H54 (cell line): ENCODE measurements at places on chromosomes 7 and 10.

DNA sequence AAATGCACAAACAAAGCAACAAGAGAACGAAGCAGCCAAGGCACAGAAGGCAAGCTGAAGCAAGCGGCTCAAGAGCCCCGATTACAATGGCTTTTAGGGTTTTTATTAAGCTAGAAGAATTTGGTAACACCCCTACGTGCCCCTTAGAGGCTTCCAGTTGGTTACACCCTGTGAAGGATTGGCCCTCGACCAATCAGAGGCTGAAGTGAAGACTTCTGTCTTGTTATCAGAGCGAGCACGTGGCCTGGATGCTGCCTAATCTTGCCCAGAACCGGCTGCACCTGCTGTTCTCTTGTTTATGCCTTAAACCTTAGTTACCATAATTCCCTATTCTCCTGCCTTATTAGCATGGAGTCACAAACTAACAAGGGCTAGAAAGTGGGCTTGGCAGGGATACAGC is 21.4 kb downstream of the KCNK18 start:
- no peak for DNase-seq

DNA sequence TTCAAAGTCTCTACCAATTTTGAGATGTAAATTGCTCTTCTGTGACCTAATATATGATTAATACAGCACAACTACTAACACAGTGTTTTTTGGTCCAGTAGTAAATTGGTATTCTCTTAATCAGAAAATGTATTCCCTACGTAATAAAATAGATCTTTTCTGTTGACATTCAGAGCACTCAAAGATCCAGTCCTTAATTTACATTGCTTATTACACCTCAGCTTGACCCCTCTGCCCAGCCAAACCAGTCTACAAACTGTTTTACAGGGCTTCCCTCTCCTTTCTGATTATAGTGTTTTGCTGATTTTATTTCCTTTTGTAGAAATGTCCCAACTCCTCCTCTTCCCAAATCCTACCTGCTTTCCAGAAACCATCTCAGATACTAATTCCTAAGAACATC is 293.4 kb downstream of the PRKG1 start:
- DNase-seq, result no peak

DNA sequence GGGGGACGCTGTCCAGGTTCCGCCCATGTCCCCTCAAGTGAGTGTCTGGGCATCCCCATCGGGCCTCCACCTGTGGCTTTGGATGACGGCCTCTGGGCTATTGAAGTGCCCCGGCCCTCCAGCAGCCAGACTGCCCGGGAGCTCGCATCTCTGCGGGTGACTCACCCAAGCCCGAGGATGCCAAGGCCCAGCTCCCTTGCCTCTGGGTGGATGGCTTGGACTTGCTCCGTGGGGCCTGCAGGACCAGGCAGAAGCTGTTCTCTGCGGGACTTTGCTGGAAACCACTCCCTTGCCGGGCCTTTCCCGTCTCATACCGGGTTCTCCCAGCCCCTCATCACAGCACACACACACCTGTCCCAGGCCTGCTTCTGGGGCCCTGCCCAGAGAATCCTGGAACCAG is 22.4 kb downstream of the DPYSL4 start:
- peak; percentile 88 for DNase-seq

- peak; percentile 9 for DNase-seq
These were observed 157.3 kb downstream of the CTTNBP2 start for GRCh38 chr7:117715784-117716445.

DNA sequence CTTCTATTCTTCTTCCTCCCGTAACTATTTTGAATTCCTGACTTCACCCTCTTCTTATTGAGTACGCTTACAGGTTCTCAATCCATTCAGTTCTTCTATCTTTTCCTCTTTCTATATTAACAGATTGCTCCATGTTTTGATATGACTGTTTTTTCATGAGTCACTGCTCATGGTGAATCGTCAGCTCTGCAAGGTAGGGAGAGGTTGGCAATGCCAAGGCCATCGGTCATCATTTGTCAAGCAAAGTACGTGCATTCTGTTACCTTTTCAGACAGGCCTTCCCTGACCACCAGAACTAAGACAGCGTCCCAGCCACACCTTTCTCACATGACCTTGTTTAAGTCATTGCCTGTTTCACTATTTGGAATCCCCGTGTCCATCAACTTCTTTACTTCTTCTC is 1001.9 kb upstream of the SORCS1 start:
- no peak for DNase-seq

DNA sequence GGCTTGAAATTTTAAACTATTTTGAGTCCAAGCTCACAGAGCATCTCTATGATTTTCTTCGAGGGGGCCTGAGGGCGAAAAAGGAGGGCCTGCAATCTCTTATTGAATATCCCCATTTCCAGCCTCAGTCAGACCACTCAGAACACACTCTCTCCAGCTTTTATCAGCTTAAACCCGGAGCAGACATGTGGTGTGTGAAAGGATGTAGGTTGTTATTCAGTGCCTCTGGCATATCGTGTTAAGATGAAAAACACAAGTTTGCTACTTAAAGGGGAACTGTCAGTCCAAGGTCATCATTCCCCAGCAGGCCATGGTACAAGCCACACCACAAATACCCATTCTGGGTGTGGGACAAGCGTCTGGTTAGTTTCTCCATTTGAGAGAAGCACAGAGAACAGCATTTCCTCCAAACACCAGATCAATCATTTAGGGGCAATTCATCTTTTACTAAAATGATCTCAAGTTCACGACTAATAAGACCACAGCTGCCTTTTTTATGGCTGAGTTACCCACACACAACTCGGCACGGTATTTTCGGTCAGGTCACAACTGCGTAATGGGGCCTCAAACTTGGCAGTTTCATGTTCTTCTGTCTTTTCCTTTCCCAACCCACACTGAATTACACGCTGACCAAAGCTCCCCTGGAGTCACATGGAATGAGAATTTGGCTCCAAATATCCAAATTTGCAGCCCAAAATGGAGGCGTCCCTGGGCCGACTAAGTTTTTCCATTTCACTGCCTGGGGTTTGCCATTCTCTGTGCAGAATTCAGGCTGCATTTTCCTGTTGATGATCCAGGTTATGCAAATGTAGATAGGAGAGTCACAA is 188.4 kb downstream of the SEM1 start:
- DNase-seq, result no peak

GRCh38 chr10:29263506-29263905 is 25.4 kb upstream of the LYZL1 start:
- DNase-seq, result no peak

DNA sequence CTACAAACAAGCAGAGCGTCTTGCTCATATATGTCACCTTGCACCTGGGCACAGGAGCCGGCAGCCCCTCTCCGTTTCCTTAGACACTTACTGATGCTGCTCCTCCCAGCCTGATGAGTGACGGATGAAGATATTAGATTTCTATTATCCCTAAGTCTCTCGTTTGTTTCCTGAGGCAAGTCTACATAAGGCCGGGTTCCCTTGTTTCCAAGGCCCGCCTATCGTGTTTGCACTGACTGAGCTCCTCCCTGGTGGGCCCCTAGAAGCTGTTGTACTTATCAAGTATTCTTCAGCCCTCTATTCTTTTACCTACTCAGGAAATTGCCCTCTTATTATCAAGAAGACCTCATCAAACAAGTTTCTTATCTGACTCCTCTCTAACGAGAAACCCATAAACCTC is 18.5 kb downstream of the SH3PXD2A start:
- no peak for DNase-seq

DNA sequence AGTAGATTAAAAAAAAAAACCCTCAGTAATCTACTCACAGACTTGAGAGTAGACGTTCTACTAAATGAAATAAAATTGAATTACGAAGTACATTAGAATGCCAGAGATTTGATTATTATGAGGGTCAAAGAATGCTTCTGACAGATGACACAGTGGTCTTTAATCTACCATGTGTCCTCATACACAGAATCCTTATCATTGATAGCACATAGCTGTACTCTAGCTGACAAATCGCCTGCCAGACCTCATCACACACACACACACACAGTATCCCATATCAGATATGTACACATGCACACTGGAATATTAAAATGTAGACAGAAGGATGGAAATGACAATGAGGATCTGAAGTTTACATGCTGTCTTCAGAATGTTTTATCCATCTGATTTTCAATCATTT is 104.6 kb downstream of the SORCS1 start:
- no peak for DNase-seq

- DNase-seq, result no peak
These were observed 299.9 kb downstream of the GRID1 start for GRCh38 chr10:86066696-86067095.

- no peak for DNase-seq
These were observed 100.5 kb downstream of the GTF2IRD1 start for GRCh38 chr7:74554178-74554577.

DNA sequence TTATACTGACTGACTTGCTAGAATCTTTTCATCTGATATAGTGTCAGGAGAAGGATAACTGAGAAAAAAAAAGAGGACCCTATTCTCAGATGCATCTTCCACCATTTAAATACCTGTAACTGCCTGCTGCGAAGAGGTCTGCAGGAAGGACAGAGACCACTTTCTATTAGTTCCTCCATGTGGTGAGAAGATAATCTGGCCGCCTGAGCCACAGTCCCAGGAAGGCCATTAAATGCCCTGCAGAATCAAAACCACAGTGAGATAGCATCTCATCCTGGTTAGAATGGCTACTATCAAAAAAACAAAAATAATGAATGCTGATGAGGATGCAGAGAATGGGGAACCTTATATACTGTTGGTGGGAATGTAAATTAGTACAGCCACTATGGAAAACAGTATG is 19.9 kb upstream of the IFIT1B start:
- no peak for DNase-seq

DNA sequence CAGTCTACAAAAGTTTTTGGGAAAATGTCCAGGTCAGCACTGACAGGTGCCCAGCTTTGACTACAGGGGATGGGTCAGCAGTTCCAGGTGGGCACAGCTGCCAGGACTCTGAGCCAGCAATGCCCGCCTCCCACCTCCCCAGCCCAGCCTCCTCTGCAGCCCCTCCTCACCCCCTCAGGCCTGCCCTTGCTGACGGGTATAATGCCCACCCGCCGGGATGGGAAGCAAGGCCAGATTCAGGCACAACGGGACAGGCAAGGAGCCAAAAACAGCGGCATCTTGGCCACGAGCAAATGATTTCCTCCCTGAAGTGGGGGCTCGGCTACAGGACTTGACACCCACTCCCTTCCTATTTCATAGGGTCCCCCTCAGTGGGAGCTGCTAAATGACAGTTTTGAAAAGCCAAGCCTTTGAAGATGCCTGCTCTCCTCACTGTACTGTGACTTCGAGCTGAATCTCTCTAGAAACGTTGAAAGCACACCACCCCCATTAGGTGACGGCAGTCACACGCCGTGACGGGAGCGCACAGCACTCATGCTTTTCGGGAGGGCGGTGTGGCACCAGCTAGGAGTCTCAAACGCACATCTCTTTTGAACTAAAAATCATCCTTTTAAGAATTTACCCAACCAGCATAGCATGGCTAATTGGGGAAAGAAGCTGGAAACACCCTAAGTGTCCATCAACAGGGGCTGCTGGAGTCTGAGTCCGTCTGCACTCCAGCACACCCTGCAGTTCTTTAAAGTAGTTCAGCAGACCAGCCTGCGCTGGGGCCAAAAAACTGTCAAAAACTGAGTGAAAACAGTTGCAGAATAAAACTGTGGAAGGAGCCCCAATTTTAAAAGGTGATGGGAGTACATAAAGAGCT is 29.6 kb downstream of the MAD1L1 start:
- no peak for DNase-seq

GRCh38 chr7:88218836-88219605 is 817 bp downstream of the SRI start:
- DNase-seq, result peak; percentile 12

- peak; percentile 74 for DNase-seq
These were observed 7.6 kb downstream of the FAM53B start for GRCh38 chr10:124736491-124737136.

DNA sequence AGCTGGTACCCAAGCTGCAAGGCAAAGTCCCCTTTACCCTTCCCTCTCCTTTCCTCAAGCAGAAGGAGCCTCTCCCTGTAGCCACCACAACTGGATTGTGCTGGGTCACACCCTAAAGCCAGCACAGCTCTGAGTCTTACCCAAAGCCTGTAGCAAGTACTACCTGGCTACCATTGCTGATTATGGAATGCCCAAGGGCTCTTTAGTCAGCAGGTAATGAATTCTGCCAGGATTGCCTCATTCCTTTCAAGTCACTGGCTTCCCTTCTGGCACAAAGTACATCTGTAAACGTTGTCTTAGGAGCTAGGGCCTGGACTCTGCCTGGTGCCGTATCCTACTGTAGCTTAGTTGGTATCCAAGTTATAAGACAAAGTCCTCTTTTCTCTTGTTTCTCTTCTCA is 52.0 kb downstream of the FAS start:
- DNase-seq, result no peak

GRCh38 chr7:67422601-67423000 is 426.0 kb downstream of the TYW1 start:
- no peak for DNase-seq

DNA sequence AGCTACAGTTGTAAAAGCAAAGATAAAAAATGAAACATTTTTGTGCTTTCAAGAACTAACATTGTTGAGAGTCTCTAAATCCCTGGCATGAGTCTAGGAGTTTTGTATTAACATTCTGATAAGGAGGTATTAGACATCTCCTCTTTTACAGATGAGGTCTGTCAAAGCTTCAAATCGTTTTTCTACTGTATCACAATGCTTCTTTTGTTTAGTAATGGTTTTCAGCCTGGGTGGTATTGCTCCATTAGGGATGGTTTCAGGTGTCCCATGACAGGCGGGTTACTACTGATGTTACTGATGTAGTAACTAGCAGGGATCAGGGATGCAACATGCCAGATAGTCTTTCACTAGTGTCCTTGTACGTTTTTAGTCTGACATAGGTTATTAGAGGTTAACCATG is 27.4 kb downstream of the STAM start:
- no peak for DNase-seq

- DNase-seq, result no peak
These were observed 8.9 kb downstream of the MYO1G start for GRCh38 chr7:44969701-44970522.

- no peak for DNase-seq
These were observed 106.6 kb upstream of the INHBA start for GRCh38 chr7:41809529-41809939.

DNA sequence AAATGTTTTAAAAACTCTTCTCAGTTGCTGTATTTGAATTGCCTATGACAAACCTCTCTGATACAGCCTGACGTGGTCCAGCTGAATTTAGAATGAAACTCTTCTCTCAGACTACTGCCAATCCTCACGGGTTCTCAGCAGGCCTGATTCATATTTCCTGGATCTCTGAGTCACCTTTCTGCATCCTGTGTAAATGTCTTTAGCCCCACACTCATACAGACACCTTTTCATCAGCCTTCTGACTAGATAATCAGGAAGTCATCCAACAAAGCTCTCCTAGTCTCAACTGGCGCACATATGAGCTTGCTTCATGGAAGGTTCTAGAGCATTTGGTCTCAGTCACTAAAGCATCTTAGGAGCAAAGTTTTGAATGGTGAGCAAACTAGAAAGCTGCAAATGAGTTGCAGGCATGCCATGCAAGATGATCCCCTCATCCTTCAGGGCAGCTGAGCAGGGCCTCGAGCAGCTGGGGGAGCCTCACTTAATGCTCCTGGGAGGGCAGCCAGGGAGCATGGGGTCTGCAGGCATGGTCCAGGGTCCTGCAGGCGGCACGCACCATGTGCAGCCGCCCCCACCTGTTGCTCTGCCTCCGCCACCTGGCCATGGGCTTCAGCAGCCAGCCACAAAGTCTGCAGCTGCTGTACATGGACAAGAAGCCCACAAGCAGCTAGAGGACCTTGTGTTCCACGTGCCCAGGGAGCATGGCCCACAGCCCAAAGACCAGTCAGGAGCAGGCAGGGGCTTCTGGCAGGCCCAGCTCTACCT is 182.8 kb downstream of the ARHGAP12 start:
- peak; percentile 80 for DNase-seq
